ENCODE measurements at places on chromosomes 1 and 21. TPM values are rescaled to one million over a fixed set of nuclear protein-coding genes. Genes with fewer than 3 reads are reported as not detected.

The SPATA45 gene
- not detected for total RNA-seq

The ZNF593OS gene
- total RNA-seq: not detected

The KRTAP12-2 gene
- not detected for total RNA-seq

The MXRA8 gene
- 26.7 TPM for total RNA-seq

The LCE1C gene
- total RNA-seq: not detected

The OSCP1 gene
- 16.2 TPM for total RNA-seq

The CLK2 gene
- 47.4 TPM for total RNA-seq

The FNDC5 gene
- total RNA-seq: 39.4 TPM

The LCE6A gene
- not detected for total RNA-seq

The PTGFR gene
- not detected for total RNA-seq

DNA sequence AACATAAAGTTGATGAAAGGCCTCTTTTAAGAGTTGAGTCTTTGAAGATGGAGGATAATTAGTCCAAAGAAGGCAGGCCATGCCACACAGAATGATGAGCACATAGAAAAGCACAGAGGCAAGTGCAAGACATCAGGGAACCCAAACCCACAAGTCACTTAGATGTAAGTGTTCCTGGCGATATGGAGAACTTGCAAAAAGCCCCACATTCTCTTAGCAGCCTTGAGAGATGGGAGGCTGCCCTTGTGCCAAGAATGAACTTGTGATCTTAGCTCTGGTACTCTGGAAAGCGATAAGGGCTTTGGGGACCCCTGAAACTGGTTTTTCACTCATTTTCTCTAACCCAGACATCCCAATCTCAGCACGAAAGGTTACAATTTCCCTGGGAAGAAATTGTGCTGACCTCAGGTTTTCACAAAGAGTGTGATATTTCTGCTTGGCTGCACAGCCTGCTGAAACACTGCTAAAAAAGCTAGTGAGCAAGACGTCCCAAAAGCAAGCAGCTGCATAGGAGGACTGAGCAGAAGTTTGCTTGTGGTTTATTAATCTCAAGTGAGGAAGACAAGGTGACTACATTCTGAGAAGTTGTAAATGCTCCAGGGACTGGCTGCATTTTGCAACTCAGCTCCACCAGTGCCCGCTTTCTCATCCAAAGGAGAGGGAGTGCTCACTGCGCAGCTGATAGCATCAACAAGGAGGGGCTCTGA, 496.9 kb upstream of the CAMK1G start:
- DNase-seq: no peak

DNA sequence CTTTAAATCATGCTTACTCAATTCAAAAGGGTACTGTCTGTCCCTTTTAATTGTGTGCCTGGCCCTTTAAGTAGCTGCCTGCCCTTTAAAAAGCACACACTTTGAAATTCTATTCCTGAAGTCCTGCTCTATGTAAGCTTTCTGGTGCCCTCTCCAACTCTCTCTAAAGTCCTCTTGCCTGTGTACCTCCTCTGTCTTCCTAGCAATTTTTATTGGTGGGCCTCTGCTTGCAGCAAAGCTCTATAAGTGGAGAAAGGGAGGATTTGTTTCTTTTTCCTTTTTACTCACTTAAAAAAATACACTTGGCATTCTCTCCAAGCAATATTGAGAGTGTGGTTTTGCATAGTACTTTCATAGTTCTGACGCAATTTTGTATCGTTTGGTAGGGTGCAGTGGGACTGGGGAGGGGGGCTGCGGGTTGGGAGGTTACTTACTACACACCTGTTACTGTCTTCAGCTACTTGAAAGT, 135.4 kb downstream of the LMO4 start:
- no peak for DNase-seq

DNA sequence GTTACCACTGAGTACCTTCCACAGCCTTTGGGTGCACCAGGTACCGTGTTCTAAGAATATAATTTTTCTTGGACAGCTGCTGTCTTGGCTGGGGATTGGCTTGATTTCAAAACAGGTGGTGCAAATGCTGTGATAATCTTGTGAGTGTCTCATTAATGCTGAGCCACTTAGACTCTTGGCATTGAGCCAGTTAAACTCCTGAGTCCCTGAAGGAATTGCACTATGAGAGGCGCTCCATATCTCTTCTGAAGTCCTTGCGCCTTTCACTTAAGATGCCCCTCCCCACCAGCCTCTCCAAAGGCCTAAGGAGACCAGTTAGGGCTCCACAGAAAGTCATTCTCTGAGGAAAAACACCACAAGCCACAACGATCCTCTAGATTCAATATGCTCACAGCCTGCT, 51.0 kb downstream of the BACH1 start:
- DNase-seq: no peak

GRCh38 chr1:195188821-195189220, 1419.4 kb downstream of the KCNT2 start:
- DNase-seq: no peak

- no peak for DNase-seq
These were observed 30.3 kb downstream of the PTPRC start for GRCh38 chr1:198669023-198669698.

GRCh38 chr1:25100151-25100833, 132.0 kb downstream of the SYF2 start:
- DNase-seq: no peak

GRCh38 chr1:110337704-110338308, 1.4 kb upstream of the RBM15 start:
- no peak for DNase-seq

DNA sequence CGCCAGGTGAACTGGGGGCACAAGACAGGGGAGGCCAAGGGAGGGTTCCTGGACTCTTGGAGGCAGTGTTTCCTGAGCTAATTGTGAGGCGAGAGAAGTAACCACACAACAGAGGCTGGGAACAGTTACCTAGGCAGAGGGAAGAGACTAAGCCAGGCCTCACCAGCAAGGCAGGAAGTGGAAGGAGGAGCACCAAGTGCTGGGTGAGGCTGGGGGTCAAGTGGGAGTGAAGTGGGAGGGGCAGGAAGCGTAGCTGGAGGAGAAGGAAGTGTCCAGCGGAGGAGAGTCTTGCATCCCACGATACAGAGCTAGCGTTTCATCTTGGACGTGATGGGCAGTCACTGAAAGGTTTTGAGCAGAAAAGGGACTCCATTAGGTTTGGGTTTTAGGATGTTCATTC, 48.3 kb upstream of the CAPZB start:
- DNase-seq: no peak

GRCh38 chr1:7223334-7224080, 438.3 kb downstream of the CAMTA1 start:
- DNase-seq: no peak

DNA sequence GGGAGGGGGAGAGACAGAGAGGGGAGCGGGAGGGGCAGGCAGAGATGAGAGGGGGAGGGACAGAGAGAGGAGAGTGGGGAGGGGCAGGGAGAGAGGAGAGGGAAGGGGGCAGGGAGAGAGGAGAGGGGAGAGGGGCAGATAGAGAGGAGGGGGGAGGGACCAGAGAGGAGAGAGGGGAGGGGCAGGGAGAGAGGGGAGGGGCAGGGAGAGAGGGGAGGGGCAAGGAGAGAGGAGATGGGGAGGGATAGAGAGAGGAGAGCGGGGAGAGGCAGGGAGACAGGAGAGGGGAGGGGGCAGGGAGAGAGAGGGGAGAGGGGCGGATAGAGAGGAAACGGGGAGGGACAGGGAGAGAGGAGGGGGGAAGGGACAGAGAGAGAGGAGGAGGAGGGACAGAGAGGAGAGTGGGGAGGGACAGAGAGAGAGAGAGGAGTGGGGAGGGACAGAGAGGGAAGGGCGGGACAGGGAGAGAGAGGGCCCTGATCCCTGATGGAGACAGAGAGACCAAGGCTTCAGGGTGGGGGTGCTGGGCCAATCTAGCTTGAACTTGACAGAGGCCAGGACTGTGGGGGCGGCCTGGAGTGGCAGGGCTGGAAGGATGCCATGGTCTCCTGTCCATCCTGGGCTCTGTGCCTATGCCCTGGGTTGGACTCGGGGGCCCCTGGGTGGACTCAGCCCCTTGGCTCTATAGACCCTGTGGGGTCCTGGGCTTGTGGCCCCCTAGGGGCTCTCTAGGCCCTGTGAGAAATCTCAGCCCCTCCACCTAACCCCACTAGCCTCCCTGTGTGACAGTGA, 43.6 kb downstream of the DMRTB1 start:
- DNase-seq: no peak

DNA sequence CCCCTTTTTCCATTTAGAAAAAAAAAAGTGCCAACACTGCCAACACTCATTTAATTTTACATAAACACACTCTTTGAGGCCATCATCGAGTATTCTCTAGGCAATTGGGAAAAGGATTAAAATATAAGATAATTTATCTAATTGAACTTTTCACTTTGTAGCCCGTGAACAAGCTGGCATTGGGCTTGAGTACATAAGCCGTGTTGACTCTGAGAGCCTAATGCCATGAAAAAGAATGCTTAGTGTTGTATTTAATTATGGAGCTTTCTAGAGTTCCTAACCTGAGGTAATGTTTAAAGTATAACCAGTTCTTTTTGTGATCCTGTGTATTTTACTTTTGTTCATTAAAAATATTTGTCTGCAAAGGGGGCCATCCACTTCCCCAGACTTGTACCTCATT, 193.8 kb downstream of the LYPLAL1 start:
- DNase-seq: no peak

DNA sequence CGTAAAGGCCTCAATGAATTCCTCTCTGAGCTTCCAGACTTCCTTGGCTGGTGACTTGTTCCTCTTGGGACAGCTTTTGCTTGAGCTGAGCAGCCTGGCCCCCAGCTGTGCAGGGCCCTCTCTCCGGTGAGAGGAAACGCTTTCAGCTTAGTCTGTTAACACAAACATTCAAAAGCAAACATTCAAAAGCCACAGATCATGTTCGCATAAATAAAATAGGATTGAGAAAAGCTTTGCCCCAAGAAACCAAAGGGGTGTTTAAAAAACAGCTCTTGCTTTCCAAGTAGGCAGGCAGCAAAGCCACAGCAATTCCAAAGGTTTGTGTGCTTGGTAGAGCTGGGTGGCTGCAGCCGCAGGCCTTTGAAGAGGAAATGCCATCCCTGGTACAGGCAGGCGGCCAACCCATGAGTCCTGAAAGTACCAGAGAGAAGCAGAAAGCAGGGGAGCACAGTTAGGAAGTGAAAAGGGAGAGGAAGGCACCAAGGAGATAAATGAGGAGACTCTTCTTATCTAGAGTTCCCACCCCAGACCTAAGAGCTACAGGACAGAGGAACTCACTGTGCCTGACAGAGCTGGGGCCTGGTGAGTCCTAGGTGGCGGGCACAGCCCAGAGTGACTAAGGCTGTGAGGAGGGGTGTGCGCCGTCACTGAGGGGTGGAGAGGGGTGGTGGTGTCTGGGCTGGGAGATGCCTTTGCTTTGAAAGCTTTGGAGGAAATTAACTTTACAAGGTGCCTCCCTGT, 48.4 kb downstream of the CCN1 start:
- no peak for DNase-seq

DNA sequence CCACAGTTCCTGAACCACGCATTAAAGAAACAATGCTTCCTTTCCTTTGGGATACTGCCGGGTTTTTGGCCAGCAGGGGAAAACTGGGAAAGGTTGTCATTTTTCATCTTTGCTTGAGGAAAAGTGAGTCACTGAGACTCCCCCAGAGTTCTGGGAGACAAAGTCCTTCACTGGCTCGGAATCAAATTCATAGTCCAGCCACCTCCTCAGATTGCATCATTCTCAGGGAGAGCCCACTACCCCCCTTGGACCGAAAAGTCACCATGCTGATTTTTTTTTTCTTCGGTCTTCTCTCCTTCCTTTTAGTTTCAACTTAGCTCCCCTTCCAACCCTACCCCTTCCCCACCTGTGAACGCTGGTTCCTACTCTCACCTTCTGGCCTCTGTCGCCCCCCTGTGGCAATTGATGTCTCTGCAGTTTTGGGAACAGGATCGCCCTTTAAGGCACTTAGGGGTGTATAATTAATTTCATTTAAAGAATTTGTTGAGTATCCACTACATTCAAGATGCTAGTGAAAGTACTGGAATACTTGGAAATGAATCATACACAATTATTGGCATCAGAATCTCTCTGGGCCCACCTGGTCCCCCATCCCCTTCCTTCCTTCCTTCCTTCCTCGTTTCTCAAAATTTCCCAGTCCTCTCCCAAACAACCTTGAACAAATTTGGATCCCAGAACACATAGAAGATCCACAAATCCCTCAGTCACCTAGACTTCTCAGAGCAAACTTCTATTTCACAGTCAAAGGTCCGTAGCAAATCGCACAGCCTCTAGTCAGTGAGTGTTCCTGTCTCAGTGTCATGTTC, 6.9 kb downstream of the ACKR1 start:
- DNase-seq: peak; percentile 79

DNA sequence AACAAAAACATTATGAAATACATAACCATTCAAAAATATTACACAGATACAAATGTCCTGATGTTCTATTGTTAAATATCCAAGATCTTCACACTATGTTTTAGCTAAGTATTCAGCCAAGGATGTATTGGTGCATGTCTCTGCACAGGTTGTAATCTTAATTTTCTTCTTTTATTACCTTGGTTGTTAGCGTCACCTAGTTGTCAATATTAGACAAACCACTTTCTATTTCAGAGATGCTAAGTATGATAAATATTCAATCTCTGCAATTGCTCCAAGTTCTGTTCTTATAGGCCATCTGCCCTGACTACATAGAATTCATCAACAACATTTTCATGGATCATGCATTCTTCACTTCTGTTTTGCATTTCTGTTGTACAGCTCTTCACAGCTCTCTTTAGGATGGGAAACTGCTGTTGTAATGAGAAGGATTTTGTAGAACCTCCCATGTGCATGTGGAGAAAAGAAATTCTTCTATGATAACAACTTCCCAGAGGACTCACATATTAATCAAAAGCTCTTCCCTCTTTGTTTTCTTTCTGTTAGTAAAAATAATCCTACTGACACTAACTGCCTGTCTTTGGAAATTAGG, 380.1 kb downstream of the NUF2 start:
- DNase-seq: no peak

DNA sequence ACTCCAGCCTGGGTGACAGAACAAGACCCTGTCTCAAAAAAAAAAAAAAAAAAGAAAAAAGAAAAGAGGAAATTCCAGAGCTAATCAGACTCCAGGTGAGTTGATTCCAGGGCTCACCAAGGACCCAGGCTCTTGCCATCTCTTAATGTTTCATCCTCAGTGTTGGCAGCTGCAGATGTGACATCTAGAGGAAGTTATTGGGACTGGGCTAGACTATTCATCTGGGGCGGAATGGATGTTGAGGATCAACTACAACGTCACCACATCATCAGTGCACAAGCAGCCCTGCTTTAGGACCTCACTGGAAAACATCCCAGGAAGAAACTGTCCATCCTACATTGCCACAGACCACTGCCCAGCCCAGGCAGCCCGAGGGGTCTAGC, 28.6 kb upstream of the PARP1 start:
- no peak for DNase-seq

DNA sequence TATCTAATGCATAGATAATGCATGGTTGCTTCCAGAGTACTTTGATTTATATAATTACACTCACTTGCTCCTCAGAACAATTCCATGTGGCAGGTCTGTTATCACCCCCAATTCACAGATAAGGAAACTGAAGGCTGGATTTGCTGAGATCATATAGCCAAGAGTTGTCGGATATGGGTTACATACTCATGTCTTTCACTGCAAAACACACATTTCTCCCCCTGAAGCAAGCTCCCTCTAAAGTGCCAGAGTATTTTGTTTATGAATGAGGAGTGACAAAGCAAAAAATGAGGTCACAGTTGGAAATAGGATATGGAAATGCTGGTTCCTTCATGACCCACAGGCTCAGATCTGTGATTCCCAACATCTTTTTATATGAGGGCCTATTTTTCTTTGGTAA, 134.2 kb downstream of the ROR1 start:
- no peak for DNase-seq

GRCh38 chr1:10755970-10756521, 40.4 kb downstream of the CASZ1 start:
- DNase-seq: peak; percentile 11

Measured in G401 (cell line).